Fibroblast of the conjunctiva (primary cell): ENCODE measurements at places on chromosomes 1 and 21.
A peak's percentile ranks its signal among the peaks of the same experiment; 100 is the strongest.

- DNase-seq = no peak
These were observed 12.5 kb downstream of the C1orf21 start for GRCh38 chr1:184399192-184399847.

DNA sequence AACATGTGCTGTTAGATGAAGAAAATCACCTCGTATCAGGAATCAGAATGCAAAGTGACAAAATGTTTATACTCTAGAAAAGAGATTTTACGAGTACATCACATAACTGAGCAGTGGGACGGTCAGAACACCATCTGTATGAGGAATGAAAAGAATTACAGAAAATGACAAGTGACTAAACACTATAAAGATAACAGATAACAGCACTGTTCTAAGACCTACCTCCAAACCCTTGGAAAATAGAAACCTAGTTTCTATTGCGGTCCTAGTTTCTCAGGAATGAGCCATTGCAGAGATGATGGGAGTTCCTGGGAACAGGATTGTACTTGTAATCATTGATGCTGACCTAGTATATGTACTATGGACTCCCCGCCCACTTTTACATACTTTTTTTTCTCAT, 839.4 kb upstream of the ADAMTS5 start:
- DNase-seq = no peak

DNA sequence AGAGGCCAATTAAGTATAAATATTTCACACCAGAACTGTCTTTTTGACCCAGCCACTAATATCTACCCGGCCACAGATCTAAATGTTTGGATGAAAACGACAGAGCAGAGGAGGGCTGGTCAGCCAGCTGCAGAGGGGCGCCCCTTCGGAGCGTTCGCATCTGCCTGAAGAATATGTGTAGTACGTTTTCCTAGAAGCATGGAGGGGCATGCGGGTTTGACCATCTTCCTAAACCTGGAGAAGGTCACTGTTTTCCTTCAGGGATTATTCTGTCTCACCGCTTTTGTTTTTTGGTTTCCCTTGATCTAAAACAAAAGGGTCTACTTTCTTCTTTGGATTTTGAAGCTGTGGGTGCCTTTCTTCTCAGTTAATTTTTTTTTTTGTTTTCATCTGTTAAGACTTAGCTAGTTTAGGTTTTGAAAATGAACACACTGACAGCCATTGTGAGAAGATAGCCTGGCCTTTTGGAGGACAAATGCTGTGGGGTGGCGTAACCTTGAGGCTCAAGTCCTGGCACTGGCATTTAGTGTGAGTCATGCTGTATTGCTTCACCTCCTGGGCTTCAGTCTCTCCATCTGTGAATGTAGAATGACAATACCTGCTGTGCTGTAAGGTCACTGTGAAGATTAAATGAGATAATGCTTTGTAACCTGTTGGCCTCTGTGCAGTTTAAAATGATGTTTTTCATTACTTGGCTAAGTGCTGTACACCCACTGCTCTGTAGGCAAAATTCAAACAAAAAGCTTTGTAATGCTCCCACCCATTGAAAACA, 74.1 kb upstream of the IRF2BP2 start:
- peak; percentile 67 for DNase-seq

DNA sequence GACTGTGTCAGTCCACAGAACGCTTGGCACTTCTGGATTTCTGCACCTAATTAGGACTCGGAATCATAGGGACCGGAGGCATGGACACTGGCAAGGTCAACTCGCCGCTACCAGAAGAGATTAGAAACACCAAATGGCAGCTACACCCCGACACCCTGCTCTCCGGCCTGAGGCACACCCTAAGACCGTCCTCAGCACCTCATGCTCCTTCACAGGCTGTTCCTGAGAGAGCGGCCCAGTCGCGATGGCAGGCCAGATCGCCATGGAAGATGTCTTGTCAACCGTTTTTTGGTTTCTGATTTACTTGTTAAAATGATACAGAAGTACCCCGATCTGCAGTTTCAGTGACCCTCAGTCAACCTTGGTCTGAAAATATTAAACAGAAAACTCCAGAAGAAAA, 46.8 kb downstream of the NPHP4 start:
- no peak for DNase-seq

- no peak for DNase-seq
These were observed 1.2 kb upstream of the NMNAT2 start for GRCh38 chr1:183419399-183419798.

DNA sequence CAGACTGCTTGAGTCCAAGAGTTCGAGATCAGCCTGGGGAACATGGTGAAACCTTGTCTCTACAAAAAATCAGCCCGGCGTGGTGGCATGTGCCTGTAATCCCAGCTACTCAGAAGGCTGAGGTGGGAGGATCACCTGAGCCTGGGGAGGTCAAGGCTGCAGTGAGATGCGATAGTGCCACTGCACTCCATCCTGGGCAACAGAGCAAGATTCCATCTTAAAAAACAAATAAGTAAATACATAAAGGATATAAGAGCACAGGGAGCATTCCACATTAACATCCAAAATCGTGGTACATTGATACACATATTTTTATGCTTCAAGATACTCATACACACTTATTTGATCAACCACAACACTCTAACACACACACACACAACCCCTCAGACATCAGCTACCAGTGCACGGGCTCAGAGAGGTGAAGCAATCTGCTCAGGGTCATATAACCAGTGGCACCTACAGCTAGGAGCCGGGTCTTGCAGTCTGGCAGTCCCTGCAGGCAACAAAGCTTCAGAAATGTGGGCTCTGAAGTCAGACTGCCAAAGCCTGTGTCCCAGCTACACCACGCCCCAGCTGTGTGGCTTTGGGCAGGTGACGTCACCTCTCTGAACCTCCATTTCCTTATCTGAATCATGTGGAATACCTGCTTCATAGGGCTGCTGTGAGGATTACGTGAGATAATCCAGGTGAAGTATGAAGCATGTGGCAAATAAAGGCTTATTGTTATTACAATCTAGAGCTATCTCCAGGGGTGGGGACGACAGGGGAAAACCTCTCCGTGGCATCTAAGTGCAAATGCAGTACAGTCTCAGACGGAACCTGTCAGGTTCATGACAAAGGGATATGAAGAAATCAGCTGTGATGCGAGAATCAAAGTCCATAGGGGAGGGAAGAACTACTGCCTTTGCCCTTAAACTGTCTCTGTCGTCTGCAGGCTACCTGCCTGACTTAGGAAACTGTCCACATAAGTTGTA, 4.8 kb upstream of the CRYBG2 start:
- no peak for DNase-seq

GRCh38 chr21:45976701-45977311, 4.8 kb upstream of the COL6A1 start:
- DNase-seq = no peak

DNA sequence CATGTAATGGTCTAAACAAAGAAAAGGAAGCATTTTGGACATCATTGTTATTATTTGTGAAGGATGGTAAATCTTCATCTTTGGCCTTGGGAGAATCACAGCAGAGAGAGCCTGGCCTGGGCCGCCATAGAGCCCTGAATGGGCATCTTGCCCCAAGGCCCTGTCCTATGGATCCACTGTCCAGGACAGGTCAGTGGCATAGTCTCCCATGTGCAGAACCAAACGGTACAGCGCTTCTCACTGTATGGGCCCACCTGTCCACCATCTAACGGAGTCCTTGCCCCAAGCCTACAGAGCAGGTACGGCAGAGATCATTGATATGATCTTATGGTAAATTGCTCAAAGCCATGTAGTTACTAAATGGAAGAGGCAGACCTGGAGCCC, 185.7 kb downstream of the FOXD2 start:
- DNase-seq = no peak

DNA sequence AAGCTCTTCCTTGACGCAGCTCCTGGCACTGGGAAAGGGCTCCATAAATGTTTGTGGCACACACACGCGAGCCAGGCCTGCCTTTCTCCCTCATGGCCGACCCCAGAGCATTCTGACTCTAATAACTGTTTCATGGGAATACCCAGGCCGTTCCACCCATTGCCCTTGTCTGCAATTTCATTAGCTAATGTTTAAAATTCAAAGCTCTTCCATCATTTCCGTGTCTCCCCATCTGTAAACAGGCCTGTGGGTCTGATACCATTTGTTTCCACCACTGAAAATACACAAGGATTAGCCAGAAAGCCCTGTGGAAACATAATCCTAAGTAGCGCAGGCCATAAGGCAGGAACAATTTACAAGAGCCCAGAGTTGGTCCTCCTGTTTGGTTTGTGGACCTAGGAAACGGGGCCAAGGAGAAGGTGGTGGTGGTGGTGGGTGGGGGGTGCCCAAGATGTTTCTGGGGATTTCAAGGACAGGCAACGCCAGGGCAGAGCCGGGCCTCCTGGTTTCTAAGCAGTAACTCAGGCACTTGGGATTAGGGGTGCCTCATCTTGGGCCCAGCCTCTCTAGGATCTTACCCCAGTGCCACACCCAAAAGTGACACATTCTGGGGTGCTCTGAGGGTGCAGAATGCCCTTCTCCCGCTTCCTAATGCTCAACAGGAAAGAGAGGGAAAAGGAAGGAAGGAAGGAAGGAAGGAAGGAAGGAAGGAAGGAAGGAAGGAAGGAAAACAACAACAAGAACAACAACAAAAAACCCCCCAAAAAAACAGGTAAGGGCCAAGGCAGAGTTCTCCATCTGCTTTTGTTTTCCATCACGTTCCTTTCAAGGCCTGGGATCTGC, 79.4 kb downstream of the SSBP3 start:
- no peak for DNase-seq

DNA sequence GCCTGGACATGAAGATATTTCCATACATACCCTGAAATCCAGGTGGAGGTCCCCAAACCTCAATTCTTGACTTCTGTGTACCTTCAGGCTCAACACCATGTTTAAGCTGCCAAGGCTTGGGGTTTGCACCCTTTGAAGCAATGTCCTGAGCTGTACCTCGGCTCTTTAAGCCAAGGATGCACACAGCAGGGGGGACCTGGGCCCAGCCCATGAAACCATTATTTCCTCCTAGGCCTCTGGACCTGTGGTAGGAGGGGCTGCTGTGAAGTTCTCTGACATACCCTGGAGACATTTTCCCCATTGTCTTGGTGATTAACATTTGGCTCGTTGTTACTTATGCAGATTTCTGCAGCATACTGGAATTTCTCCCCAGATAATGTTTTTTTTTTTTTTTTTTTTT, 184.3 kb upstream of the RGS18 start:
- no peak for DNase-seq

GRCh38 chr1:64495878-64496277, 25.9 kb downstream of the CACHD1 start:
- no peak for DNase-seq

DNA sequence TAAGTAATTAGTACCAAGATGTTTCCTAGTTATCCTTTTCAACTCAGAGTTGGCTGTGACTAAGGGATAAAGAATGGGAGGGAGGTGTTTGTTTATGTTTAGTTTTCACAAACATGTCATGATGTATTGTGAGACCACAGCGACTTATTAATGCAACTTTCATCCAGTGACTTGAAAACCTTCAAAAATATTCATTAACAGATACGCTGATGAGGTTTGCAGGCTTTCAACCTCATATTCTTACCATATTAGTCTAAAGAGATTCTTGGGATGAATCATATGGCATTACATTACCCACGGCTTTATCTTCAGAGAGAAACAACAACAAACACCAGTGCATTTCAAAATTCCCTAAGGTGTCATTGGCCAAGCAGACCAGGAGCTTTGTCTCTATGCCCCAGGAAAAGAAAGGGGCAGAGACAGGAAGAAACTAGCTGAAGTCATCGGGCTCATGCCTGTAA, 36.4 kb downstream of the PALMD start:
- no peak for DNase-seq

GRCh38 chr1:212984522-212985291, 31.0 kb downstream of the ANGEL2 start:
- no peak for DNase-seq

- DNase-seq = no peak
These were observed 236.8 kb downstream of the CAMTA1 start for GRCh38 chr1:7022058-7022457.

- no peak for DNase-seq
These were observed 16.4 kb upstream of the C4BPB start for GRCh38 chr1:207072233-207072632.

DNA sequence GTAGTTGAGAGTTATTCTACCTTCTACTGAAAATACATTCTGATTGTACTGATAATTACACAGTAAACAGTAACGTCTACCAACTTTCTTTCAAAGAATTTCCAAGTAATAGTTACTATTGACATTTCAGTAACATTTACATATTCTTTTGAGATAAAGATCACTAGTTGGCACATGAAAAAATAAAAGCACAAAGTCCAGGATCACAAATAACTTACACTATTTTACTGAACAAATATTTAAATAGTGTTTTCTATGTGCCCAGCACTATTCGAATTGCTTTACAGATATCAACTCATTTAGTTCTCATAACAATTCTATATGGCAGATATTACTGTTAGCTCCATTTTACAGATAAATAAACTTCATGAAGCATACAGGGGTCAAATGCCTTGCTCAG, 126.4 kb downstream of the TTLL7 start:
- no peak for DNase-seq

DNA sequence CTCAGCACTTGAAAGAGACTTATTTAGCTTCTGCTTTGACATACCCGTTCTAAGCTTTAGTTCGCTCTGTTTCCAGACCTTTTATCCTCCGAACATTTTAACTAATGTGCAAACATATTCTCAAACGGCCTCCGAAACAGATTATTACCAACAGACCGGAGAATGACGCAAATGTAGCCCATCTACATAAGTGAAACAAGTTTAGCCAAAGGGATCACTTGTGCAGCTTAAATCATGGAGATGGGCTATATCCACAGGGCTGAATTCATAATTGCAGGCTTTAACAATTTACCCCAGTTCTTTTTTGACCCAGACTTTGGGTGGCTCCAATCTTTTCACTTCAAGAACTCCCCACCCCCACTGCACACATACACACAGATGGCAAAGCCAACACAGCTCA, 119.7 kb downstream of the KCNH1 start:
- no peak for DNase-seq

DNA sequence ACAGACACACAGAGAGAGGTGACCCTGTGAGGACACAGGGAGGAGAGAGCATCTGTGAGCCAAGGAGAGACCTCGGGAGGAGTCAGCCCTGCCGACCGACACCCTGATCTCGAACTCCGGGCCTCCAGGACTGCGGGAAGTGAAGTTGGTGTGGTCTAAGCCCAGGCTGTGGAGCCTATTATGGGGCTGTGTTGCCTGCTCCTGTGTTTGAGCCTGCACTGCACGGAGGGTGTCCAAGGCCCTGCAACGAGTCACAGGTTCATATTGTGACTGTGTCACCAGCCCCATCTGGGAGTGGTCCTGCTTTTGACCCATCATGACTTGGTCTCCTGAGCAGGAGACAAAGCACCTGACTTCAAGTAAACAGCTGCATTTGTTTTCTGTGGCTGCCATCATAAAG, 186.0 kb upstream of the AJAP1 start:
- DNase-seq = no peak

GRCh38 chr1:12433323-12434053, 184.5 kb downstream of the DHRS3 start:
- DNase-seq = no peak

DNA sequence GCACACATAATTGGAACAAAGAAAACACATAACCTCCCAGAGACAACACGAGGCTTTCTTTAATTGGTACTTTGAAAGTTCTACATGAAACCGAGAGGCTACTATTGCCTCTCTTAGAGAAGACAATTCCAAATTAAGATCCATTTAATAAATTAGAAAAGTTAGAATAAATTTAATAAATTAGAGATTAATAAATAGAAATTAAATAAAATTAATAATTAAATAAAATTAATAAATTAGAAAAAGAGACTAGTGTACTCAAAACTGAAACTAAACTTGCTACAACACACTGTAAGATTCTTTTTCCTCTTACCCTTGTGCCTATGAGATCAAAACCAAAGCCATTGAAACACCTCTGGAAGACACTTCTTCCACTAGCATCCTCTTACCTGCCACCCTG, 199.0 kb downstream of the URB2 start:
- no peak for DNase-seq

- no peak for DNase-seq
These were observed 174.6 kb downstream of the KCNK2 start for GRCh38 chr1:215256936-215257679.
